ENCODE measurements at places on chromosomes 3 and 15.

DNA sequence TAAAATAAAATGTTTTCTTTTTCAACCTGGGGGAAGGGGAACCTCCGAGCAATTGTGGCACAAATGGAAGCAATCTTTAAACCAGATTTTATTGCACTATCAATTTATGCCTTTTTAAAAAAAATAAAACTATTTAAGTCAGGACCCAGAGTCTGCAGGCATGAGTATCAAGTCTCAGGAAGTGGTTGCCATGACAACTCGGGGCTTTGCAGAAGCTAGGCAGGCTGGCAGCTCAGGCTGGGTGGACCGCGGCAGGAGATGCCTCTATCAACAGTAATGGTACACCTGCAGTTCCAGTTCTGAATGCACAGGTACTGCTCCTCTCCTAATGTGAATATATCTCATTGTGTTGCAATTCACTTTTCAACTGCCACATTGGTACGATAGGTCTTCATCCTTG, 447.7 kb downstream of the GABRG3 start:
- no peak for DNase-seq

DNA sequence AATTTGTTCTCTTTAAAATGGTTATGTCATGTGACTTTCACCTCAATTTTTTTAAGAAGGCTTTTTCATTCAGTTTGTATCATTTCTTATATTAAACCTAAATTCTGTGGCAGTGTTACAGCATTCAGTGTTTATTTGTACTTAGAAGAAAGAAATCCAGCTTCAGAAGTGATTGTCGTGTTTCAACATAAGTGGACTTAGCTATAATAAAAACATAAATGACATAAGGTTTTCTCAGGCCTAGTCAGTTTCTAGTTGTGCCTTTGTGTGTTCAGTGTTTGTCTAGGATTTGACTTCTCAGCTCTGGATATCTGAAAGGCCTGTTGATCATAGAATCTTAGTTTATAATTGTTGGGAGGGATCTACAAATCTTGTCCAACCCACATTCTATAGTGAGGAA, 80.5 kb downstream of the STT3B start:
- DNase-seq: no peak

- no peak for DNase-seq
These were observed 64.9 kb downstream of the TBC1D2B start for GRCh38 chr15:78012643-78013077.

- DNase-seq: no peak
These were observed 84.6 kb downstream of the TMCO5A start for GRCh38 chr15:38019066-38019465.

DNA sequence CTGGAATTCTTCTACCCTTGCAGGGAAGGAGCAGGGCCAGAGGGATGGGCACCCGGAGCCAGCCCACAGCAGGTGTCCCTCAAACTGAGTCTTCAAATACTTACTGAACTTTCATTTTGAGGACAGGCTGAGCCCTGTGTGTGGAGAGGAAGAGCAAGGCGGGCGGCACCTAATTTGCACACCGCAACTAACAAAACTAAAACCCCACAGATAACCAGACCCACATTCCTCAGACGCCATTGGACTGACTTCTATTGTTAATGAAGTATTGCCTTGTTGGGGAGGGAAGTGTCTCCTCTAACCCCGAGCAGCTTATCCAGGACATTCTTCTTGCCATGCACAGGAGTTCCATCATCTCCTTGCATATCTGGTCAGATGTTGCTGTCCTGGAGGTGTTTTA, 105.2 kb upstream of the NR2E3 start:
- no peak for DNase-seq

- DNase-seq: peak; percentile 36
These were observed 2.2 kb upstream of the THRB start for GRCh38 chr3:24496529-24497482.

- no peak for DNase-seq
These were observed 75.7 kb upstream of the FBN1 start for GRCh38 chr15:48721061-48721810.

DNA sequence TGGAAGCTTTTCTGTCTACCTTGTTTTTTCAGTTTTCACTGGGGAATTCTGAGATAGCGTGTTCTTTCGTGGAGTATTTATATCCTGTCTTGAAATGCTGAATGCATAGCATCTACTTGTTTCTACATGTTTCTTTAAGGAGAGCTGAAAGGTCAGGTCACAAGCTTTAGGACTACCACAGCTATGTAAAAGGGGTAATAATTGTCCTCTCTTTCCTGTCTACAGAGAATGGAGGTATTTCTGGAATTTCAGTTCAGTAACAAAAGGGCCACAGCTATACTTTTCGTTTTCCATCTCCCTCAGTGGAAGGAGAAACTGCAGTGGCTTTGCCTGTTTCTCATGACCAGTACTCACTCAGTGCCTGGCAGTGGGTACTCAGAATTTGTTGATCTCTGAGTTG, 4.7 kb downstream of the INAFM2 start:
- DNase-seq: no peak

- peak; percentile 55 for DNase-seq
These were observed at the start of gene SCG5 for GRCh38 chr15:32641517-32642059. TSS of gene SCG5 (plus strand) at chr15:32641710. CDS start at chr15:32643593, 1,883 bp downstream.

GRCh38 chr3:49133226-49133951, 539 bp upstream of the LAMB2 start:
- peak; percentile 89 for DNase-seq
